Central memory CD8-positive, alpha-beta T cell (primary cell): ENCODE measurements at places on chromosomes 3 and 15.

GRCh38 chr3:170155604-170156003 is 25.9 kb downstream of the PHC3 start:
- no peak for DNase-seq

DNA sequence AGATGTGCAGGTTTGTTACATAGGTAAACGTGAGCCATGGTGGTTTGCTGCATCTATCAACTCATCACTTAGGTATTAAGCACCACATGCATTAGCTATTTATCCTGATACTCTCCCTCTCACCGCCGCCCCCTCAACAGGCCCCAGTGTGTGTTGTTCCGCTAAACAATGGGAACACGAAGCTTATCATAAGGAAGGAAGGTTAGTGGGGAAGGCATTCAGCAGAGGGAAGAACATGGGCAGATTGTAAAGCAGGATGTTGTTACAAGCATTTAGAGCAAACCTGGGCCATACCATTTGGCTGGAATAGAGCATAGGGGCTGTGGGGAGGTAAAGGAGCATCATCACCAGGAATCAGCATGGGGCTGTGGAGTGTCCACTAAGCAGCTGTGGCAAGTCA is 111.8 kb downstream of the SSR3 start:
- DNase-seq, result no peak

DNA sequence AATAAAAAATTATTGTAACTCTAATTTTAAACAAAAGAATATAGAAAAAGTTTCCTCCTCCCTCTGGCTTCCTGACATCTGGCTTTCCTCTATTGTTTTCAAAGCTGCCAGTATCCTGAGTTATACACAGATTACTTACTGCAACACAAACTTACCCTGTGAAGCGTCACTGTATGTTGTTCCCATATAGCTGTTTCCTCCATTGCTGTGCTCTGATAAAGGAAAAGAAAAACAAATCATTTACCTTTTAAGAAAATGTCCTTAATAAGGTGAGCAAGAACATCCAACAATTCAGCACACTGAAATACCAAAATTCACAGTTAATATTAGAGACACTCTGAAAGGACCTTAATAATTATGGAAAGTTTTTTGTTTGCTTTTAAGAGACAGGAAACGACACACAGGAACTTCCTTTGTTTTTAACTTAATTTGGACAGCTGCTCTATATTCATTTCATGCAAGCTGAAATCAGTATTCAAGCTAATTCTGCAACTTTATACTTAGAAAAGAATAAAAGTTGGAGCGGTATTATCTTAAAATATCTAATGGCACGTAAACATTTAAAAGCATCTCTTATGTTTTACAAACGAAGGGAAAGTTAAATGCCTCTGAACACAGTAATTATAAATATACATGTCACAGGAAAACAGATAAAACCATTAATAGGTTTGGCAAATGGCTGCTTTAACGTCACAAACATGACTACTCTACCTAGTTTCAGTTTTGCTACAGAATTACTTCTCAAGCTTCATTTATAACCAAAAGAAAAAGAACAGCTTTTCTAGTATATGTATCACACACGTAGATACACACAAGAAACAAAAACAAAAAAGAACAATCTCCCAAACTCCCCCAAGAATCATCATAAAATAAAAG is 21.5 kb downstream of the TJP1 start:
- DNase-seq, result no peak

- no peak for DNase-seq
Measured at GRCh38 chr15:39144613-39145499, 436.0 kb upstream of the THBS1 start.

GRCh38 chr3:53248161-53248560 is 7.7 kb downstream of the TKT start:
- DNase-seq, result no peak

DNA sequence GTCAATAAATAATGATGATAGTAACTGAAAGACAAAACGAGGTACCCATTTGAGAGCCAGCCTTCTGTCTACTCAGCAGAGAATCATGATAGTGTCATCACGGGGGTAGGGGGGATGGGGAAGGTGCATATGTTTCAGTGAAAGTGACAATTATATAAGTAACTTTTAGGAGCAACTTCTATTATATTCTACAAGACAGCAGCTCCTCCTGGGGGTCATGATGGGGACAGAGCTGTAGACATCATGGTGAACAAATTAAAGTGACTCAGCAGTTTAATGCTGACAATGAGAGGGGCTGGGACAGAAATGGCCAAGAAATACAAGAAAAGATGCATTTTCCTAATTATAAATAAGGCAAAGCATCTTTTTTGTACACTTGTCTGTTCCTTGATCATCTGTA is 11.8 kb downstream of the CAPN3 start:
- no peak for DNase-seq

- no peak for DNase-seq
Measured at GRCh38 chr3:141373768-141374526, 5.6 kb downstream of the ZBTB38 start.

- no peak for DNase-seq
Measured at GRCh38 chr3:181564222-181564621, 147.5 kb upstream of the SOX2 start.
